Progenitor cell of endocrine pancreas (in vitro differentiated cells): ENCODE measurements at places on chromosomes 1 and 21. TPM values are rescaled to one million over a fixed set of nuclear protein-coding genes. Genes with fewer than 3 reads are reported as not detected.

TMPRSS2 gene
- 23.7 and 29.4 TPM in 2 replicates for total RNA-seq

SERPINC1 gene
- total RNA-seq: 0.31 TPM in 1 of 2 replicates, not detected in the other

- H3K4me1 ChIP-seq: peaks cover 1% of the 10 kb centered on the region
- peaks cover 19% of the 10 kb centered on the region for H3K27me3 ChIP-seq
- no peaks in the 10 kb centered on the region for H3K36me3 ChIP-seq
- no peak for DNase-seq
These were observed 46.9 kb upstream of the SMYD2 start for GRCh38 chr1:214233856-214234634.

DNA sequence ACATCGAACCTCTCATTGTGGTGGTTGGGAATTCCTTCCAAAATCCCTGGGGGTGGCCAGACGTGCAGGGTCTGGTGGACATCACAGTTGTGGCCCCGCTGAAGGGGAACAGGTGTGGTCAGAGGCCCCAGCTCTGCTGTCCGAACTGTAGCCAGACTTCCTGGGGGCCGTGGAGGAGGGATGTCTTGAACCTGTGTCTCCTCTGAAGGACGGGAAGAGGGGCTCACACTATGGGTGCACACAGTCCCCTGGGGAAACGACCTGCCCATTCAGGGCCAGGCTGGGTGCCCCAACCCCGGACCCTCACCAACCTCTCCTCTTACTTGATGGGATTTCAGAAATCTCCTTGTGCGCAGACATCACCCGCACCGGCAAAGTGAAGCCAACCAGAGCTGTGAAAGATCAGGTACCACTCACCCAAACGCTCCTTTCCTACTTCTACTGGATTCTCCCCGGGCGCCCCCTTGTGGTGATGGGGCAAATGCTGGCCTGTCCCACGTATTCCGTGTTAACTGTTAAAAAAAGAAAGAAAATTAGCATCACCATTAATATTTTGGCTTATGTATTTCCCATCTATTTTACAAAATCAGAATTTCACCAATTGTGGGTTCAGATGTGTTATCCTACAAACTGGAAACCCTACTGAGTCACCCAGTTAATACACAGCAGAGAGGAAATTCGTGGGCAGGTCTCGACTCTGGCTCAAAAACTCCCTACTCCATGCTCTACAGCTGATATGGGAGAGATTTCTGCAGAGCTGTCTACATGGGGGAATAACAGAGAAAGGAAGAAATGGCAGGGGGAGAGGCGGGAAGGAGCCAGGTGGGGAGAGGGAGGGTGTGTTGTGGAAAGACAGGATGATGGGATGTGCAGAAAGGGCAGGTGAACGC, 28.1 kb downstream of the PADI4 start:
- peak; percentile 72 for DNase-seq
- H3K27ac ChIP-seq: no peak overlapping the region
- no peaks in the 10 kb centered on the region for H3K4me1 ChIP-seq
- H3K36me3 ChIP-seq: no peaks in the 10 kb centered on the region

DNA sequence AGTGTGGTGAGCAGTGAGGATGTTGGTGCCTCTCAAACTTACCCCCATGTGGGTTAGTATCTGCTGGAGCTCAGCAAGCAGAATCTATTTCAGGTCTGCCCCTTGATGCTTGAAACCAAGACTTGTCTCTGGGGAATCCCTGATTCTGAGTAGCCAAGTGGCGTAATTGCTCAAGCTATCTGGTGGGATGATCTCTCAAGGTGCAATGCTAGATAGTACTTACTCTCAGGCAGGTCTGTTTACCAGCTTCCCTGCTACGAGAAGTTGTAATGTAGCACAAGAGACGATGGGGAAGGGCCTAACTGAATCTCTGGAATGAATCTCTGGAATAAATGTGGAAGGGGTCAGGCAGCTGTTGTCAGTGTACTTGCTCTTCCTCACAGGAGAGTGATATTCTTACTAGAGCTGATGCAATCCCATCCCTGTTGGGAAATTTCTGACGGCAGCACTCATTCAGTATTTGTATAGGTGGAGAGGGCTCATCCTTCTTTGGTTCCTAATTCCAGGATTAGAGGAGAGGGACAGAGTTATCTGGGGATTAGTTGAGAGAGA, 65.4 kb downstream of the MACF1 start:
- no peaks in the 10 kb centered on the region for H3K27me3 ChIP-seq
- no peaks in the 10 kb centered on the region for H3K36me3 ChIP-seq
- no peak overlapping the region for H3K4me3 ChIP-seq
- H3K27ac ChIP-seq: peak overlapping the region; percentile 37

DNA sequence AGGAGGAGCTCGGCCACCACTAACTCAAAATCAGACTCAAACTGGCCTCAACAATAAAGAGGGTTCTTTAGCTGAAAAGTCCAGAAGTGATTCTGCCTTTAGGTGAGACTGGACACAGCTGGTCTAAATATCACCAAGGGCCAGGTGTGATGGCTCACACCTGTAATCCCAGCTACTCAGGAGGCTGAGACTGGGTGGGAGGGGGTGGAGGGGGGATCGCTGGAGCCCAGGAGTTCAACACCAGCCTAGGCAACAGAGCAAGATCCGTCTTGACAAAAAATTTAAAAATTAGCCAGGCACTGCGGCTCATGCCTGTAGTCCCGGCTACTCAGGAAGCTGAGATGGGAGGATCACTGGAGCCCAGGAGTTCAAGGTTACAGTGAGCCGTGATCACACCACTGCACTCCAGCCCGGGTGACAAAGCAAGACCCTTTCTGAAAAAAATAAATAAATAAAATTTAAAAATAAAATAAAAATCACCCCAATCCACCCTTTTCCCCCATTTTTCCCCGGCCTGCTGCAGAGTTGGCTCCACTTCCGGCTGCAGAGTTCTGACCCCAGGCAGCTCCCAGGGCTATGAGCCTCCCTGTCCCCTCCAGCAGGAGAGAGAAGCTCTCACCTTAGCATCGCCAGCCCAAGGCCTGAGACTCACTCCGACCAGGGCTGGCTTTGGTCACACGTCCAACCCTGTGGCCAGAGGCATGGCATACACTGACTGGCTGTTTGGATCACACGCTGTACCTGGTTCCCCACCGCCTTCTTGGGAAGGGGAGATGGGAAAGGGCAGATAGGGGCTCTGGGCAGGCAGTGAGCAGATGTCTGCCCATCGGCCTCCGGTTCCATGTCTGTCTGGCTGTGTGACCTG, 87.3 kb upstream of the IFFO2 start:
- DNase-seq: no peak
- peaks cover 14% of the 10 kb centered on the region for H3K27me3 ChIP-seq
- H3K4me3 ChIP-seq: no peak overlapping the region
- no peaks in the 10 kb centered on the region for H3K36me3 ChIP-seq
- H3K27ac ChIP-seq: peak overlapping the region; percentile 52

GRCh38 chr21:34827445-34828235, 158.8 kb downstream of the CLIC6 start:
- peaks cover 8% of the 10 kb centered on the region for H3K36me3 ChIP-seq
- H3K4me3 ChIP-seq: no peak overlapping the region
- peaks cover 4% of the 10 kb centered on the region for H3K27me3 ChIP-seq
- peaks cover 6% of the 10 kb centered on the region for H3K4me1 ChIP-seq
- no peak for DNase-seq
